ENCODE measurements at places on chromosomes 11 and 22. TPM values are rescaled to one million over a fixed set of nuclear protein-coding genes. Genes with fewer than 3 reads are reported as not detected.

The KCNK4 gene
- total RNA-seq, result 0.21 TPM

The CARD10 gene
- 16.7 TPM for total RNA-seq

The MUC2 gene
- 0.59 TPM for total RNA-seq

The SYT7 gene
- total RNA-seq, result 1.2 TPM

The CCDC157 gene
- 2.3 TPM for total RNA-seq

The CST6 gene
- not detected for total RNA-seq

The LRRC10B gene
- total RNA-seq, result 0.11 TPM

The DTX4 gene
- 4.1 TPM for total RNA-seq
